ENCODE measurements at places on chromosomes 12 and 14.

DNA sequence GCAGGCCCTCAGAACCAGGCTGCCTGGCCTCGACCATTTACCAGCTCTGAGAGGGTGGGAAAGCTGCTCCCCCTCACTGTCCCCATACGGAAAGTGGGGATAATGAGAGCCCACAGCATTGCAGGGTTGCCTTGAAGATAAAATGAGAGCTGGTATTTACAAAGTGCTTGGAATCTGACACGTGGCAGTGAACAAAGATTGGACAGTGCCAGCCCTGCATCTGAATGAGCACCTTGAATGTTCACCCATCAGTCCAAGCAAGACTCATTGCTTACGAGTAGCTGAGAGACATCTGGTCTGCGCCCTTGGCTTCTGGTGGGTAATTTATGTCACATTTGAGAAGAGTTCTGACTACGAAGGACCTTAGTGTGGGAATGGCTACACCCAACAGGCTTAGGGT is 67.5 kb downstream of the CLMN start:
- DNase-seq, result no peak

DNA sequence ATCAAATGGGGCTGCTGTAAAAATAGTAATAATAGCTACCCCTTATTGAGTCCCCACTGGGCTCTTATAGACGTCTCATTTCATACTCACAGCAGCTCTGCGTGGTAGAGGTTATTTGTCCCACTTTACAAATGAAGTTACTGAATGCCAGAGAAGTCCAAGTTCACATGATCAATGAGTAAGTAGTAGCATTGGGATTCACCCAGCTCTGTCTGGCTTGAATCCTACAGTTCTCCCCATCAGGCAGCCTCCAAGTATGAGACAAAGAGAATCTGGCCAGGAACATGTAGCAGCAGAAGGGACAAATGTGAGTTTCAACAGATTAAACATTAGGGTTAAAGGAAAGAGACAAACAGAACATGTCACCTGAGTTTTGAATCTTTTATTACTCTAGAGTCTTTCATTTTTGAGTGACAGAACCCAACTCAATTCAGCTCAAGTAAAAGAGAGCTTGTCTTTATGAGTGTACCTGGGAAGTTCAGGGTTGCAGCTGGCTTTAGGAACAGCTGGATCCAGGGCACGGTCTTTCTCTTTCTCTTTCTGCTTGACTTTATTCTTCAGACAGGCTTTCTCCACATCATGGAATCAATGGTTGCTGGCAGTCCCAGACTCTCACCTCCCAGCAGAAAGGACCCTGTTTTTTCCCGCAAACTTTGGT is 64.1 kb upstream of the JDP2 start:
- DNase-seq, result no peak

- DNase-seq, result no peak
These were observed 22.2 kb upstream of the ABCD4 start for GRCh38 chr14:74324931-74325361.

- DNase-seq, result no peak
These were observed 8.4 kb downstream of the ESPL1 start for GRCh38 chr12:53276511-53276910.

DNA sequence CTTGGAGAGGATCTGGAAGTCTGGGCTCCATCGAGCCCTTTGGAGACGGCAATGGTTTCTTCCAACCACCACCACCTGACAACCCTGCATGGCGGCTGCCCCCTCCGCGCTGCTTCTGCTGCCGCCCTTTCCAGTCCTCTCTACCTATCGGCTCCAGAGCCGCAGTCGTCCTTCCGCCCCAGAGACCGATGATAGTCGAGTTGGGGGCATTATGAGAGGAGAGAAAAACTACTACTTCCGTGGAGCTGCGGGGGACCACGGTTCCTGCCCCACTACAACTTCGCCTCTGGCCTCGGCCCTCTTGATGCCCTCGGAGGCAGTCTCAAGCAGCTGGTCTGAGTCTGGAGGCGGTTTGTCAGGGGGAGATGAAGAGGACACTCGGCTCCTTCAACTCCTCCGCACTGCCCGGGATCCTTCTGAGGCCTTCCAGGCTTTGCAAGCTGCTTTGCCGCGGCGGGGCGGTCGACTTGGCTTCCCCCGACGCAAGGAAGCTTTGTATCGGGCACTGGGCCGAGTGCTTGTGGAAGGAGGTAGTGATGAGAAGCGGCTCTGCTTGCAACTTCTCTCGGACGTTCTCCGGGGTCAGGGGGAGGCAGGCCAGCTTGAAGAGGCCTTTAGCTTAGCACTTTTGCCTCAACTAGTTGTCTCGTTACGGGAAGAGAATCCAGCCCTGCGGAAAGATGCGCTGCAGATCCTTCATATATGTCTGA is 499 bp downstream of the TOGARAM1 start:
- no peak for DNase-seq

DNA sequence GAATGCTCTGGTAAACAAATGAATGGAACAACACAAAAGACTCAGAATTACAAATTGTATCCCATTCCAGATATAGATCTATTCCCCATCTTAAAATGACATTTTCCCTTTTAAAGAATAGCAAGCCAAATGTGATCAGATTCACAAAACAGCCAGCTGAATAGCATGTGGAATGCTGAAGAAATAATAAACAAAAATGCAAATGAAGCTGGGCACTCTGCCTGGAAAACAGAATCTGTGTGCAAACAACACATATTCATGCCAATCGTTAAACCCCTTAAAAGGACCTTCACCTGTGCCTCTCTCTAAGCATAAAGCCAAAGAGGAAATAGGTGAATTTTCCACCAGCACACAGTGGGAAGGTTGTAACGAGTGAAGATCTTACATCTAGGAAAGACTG is 67.9 kb upstream of the PDZRN4 start:
- no peak for DNase-seq

DNA sequence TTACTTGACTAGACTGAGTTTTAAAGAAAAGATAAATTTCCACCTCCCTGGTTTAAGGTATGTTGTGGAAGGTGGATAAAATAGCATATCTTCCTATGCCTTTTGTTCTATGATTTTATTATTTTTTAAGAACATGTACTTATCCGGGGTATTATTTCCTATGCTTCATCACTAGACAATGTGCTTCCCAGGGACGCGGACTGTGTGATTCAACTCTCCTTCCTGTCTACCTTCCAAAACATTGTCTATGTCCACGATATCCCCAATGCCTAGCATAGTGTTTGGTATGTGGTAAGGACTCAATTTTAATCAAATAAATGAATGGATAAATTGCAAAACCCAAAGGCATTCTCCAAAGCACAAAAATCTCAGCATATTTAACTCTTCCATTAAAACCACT is 8.3 kb upstream of the CCND2 start:
- DNase-seq, result no peak

GRCh38 chr12:45475594-45475993 is 253.9 kb upstream of the ARID2 start:
- DNase-seq, result no peak

DNA sequence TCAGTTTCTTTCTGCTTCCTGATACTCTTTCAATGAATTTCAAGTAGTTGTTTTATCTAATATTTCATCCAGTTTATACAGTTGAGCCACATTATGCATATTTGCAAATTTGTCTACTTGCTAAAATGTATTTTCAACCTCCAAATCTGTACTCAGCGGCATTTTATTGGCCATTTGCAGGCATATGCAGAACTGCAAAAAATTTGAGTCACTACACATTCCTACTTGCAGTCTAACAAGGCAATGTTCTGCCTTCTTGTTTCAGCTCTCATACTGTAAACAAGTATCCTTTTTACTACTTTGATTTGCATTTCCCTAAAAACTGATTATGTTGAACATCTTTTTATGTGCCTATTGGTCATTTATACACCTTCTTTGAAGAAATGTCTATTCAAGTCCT is 55.0 kb downstream of the POLR3B start:
- DNase-seq, result no peak

DNA sequence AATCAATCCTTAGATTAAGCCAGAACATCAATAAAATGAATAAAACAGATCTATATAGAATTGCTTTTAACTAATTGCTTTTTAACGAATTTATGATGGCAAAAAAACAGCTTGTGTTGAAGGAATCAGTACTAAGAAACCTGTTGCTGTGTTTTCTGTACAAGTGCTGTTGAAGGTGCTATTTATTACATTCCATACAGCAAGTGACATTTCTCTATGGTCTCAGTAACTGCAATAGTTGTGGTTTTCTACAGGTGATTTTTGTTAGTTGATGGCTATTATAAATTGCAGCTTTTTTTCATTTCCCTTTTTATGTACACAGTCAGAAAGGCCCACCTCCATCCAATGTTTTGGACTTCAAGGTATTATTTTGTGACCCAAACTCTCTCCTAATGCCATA is 56.6 kb downstream of the SLC2A13 start:
- no peak for DNase-seq

DNA sequence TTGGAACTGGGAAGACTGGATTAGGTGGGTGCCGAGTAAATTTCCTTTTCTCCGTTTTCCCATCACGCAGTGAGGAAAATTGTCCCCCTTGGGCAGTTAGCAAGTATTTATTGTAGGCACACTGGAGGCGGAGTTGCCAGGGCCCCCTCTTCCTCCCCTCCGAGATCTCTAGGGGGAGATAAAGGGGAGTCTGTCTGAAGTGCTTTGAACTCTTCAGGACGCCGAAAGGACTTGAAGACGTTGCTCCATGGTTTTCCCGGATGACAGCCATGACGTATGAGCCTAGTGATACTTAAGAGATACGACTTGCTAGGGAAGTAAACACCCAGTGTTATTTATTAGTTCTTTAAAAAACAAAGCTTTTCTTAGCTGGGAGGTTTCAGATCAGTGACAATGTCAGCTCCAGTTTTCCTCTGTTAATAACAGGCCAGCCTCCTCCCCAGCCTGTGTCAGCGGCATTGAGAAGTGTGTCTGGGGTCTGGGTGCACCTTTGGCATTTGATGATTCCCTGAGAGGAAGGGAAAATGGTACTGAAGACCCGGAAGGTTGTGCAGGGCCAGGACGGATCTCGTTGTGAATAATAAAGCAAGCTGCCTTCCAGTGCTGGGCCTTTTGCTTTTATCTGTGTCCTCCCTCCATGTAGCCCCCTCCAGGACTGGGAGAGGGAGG is 78.7 kb downstream of the TSPAN9 start:
- DNase-seq, result no peak

DNA sequence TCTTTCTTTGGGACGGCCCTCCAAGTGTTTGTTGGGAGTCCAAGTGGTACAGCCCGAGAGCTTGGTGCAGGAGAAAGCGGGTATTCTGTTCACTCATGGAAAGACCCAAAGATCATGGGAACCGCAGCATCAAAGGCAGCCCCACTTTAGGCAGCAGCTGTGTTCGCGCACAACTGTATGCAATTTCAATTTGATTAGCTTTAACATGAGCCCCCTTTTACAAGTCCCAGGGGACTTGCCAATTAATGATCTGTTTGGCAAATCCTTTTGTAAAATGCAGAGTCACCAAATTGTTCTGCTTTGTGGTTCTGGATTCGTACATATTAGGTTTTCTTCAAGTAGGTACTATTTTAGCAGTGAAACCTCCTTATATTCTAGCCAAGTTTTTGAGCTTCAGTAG is 217.7 kb downstream of the AACS start:
- no peak for DNase-seq

DNA sequence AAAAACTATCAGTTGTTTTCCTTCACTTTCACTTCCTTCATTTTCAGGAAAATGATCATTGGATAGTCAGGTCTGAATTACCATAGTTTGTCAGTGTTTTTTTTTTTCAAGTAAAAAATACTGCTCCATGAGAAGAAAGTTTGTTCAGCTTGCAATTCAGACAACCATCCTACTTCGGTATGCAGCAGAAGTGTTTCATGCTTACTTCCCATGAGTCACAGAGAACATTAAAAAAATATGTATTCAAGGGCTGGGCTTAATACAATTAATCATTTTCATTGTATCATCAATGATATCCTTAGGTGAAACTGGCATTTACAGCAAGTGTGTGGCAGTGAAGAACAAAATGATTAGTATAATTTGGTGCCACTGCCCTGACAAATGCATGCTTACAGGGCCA is 21.6 kb downstream of the PYM1 start:
- DNase-seq, result no peak

DNA sequence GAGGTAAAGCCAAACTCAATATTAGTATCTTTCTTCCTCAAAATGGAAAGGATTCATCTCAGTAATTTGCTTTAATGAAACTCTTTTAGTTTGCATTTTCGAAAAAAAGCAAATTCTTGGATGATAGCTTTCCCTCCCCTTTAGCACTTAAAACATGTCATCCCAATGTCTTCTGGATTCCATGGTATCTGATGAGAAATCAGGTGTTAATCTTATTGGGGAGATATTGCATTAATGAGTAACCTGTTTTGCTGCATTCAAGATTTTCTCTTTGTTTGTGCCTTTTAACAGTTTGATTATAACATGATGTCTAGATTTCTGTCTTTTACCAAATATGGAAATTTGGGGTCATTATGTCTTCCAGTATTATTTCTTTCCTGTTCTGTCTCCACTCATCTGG is 405.1 kb upstream of the FOXG1 start:
- no peak for DNase-seq

DNA sequence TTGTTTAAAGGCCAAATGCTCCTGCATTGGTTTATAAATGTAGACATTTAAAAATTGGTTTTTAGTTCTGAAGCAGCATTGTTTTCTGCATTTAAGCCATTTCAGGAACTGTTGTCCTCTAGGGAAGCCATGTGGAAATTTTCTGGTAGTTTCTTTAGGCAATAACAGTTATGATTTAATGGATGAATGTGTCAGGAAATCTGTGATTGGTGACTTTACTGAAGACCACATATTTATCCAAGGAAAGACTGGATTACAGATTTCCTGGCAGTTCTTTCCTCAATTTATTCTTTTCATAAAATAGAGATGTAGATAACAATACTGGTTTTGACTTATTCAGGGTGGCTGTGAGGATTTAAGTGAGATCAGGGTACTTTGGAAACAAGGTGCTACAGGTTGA is 27.6 kb downstream of the TBC1D15 start:
- no peak for DNase-seq

DNA sequence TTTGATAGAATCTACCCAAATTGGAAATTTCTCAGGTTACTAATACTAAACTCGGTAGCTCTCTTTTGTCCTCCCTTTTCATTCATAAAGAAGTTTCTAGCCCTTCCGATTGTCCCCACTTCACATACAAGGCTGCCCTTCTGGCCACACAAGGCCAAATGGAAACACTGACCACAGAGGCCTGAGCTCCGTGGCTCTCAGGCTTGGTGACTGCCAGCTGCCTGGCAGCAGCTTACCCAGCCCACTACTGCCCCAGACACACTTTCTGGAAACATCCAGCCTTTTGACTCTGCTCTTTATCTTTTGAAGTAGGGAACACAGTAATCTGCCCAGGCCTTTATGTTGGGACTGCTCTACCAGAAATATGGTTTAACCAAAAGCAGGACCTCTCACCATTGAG is 167.2 kb downstream of the GCH1 start:
- DNase-seq, result no peak

GRCh38 chr12:63093711-63094110 is 57.3 kb downstream of the AVPR1A start:
- no peak for DNase-seq

DNA sequence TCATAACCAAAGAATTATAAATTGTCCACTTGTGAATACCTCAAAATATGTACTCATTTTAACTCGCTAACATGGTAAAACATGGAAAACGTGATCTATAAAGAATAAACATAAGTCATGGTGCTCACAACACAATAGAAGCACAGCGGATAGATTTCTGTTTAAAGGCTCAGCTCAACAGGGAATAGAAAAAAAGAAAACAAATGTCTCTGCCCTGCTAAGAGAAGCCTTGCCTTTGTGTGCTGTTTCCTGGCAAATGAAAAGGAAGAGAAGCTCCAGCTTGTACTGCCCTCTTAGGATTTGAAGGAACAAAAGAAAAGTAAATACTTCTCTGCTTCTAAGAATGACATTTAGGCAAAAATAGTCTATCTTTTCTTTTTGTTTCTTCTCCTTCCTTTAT is 121.0 kb upstream of the KRR1 start:
- no peak for DNase-seq
